ENCODE measurements at places on chromosomes 11 and 22.

DNA sequence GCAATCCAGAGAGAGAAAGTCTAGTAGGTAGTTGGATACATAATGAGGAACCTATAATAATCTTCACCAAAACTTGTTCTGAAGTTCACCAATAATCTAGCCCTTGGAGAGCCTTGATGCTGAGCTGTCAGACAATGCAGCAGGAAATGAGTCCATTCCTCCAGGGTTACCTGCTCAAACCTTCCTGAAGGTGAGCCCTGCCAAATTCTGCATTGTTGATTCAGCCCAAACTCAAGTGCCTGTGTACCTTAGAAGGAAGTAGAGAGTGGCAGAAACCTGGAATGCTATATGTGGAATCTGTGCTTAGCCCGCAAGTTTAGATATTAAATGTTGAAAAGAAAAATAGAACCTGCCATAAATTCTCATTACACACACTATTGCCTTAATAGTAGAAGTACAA lies 77.4 kb upstream of the SPON1 start:
- no peak for DNase-seq

GRCh38 chr11:46721286-46721685 lies 2.3 kb downstream of the F2 start:
- no peak for DNase-seq

DNA sequence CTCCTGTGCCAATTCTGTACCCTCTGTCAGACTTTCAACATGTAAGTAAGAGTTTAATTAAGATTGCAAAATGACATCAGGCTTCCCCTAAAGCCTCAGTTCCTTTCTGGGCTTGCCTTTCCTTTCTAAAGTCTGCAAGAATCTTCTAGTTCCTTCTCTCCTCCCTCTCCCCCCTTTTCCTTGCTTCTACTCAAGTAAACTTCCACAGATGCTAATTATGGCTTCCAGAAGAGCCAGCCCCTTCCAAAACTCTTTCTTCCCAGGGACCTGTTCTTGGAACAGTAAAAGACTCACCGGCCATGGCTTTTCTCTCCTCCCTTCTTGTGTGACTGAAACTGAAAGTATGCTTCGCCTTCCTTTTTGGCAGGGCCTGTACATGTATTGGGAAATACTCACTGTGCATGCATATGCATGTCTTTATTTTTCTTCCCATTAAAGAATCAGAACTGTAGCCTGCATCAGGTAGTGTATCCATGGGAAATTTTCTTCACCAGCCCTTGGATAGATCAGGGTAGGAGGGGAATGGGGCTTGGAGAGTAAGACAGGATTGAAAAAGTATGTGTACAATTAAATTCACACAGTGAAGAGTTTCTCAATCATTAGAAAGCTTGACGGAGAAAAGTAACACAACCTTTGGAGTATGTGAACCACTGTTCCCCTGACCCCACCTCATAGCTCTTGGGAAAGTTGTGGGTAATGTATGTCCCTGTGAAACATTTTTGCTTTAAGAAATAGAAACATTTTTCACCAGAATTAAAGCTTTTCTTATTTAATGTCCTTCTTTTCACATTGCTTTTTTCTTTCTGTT lies at the start of gene CASP1:
Gene CASP1 (minus strand): TSS at position 332 of the 808 bp plus-strand sequence. CDS start 31 bp downstream, at position 301.
- peak; percentile 41 for DNase-seq

DNA sequence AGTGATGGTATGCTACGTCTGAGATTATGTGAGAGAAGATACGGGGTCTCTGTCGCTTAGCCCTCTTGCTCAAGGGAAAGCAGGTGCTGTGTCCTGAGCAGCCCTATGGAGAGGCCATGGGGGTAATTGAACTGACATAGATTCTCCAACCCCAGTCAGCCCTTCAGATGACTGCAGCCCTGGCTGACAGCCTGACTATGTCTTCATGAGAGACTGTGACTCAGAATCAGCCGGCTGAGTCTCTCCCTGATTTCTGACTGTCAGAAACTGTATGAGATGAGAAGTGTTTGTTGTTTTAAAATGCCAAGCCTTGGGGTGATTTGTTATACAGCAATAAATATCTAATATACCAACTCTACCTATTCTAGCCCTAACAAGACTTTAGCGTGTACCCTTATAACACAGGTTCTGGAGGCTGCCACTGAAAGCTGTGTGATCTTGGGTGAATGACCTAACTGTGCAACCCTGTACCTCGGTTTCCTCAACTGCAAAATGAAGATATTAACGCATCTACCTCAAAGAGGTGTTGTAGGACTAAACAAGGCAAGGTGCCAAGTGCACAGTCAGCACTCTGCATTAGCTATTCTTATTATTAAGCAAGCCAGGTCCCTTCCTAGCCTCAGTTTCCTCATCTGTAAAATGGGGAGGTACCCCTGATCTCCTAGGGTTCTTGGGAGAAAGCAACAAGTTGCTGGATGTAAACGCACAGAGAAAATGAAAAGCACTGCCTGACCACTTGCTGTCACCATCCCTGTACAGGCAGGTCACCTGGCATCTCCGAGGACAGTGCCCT lies 24.9 kb downstream of the SLC43A1 start:
- DNase-seq: no peak

- DNase-seq: no peak
Observed at GRCh38 chr22:17192186-17192585, 27.0 kb downstream of the ADA2 start.

DNA sequence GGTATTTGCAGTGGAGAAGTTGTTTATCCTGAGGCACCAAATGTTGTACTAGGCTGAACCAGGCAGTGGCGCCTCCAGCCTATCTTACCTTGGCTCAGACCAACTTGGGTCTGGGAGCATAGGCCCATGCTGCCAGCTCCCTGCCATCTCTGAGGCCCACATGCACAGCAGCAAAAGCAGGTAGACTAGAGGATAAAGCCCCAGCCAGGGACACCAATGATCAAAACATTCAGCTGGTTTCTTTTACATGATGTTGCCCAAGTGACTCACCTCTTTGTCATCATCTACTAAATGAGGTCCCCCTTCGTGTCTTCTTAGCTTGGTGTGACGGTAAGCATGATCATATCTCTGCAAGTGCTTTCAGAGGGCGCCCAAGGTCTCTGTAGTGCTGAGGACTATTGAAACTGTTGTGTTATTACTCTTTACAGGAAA lies 112.1 kb upstream of the DRD2 start:
- no peak for DNase-seq

- no peak for DNase-seq
Observed at GRCh38 chr11:82321206-82321605, 412.5 kb downstream of the FAM181B start.

GRCh38 chr11:63768237-63769041 lies at the start of gene ZFTA:
Gene ZFTA (minus strand): TSS chr11:63768775. CDS start chr11:63768622, 153 bp downstream.
- DNase-seq: peak; percentile 63

GRCh38 chr11:2215230-2215560 lies 43.6 kb upstream of the TH start:
- no peak for DNase-seq

DNA sequence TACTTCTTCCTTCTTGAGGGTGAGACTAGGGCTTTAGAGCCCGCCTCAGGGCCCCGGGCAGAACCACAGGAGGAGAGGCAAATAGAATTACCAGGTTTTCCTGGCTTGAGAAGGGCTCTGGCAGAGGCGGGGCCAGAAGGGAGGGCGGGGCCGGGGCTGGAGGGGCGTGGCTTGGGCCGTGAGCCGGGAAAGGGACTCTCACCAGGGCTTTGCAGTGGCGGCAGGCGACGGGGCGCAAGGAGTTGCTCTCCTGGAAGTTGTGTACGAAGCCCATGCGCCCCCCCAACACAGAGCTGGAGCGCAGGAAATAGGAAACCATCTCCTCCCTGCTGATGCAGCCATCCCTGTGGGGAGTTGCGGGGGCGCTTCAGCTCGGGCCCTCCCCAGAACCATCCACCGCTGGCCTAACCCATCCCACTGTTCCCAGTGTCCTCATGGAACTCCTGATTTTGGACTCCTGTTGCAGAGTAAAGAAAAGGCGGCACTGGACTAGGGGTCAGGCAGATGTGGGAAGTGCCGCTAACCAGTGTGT lies 6.9 kb upstream of the NRXN2 start:
- DNase-seq: no peak

- no peak for DNase-seq
Observed at GRCh38 chr22:39254789-39255298, 10.1 kb upstream of the PDGFB start.

All from KBM-7 (cell line).